ENCODE measurements at places on chromosomes 2 and 18.

GRCh38 chr2:144431998-144432397 lies 87.9 kb downstream of the ZEB2 start:
- no peak for DNase-seq

DNA sequence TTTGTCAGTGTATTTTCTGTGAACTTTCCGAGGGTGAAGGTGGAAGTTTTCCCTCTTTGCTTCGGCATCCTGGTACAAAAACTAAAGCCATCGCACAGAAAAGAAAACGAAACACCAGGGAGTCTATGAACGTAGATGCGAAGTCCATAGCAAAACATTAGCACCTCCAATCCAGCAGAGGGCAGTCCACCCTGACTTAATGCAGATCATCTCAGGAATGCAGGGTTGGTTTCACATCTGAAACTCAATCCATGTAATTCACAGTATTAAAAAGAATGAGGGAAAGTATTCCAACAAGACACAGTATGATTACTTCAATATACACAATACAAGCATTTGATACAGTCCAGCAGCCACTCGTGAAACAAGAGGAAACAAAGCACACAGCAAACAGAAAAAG lies 70.8 kb downstream of the RTP5 start:
- DNase-seq, result no peak

DNA sequence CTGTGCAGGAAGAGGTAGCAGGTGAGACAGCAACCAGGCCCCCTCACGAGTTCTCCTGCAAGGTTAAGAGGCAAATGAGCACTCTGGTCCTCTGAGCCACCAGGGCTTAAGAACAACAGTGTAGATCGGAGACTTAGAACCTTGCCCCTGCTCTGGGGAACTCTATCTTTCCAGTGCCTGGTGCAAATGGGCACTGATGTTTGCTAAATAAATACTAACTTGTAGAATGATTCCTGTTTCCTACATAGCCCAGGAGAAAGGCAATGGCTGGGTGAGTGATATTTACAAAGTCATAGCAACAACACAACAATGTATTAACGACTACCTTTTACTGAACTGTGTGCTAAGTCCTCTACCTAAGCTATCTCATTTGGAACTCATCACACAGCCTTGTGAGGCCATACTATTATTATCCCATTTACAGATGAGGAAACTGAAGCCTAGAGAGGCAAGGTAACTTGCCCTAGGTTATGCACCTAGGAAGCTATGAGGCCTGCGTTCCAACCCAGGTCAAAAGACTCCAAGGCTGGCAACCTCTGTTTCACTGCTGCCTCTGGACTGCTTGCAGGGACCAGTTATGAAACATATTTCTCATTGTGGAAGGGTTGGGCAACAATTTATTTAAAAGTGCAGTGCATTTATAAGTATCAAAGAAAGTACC lies 4.3 kb downstream of the ATP8B1 start:
- DNase-seq, result no peak

GRCh38 chr2:62118160-62118559 lies 77.8 kb upstream of the B3GNT2 start:
- no peak for DNase-seq

DNA sequence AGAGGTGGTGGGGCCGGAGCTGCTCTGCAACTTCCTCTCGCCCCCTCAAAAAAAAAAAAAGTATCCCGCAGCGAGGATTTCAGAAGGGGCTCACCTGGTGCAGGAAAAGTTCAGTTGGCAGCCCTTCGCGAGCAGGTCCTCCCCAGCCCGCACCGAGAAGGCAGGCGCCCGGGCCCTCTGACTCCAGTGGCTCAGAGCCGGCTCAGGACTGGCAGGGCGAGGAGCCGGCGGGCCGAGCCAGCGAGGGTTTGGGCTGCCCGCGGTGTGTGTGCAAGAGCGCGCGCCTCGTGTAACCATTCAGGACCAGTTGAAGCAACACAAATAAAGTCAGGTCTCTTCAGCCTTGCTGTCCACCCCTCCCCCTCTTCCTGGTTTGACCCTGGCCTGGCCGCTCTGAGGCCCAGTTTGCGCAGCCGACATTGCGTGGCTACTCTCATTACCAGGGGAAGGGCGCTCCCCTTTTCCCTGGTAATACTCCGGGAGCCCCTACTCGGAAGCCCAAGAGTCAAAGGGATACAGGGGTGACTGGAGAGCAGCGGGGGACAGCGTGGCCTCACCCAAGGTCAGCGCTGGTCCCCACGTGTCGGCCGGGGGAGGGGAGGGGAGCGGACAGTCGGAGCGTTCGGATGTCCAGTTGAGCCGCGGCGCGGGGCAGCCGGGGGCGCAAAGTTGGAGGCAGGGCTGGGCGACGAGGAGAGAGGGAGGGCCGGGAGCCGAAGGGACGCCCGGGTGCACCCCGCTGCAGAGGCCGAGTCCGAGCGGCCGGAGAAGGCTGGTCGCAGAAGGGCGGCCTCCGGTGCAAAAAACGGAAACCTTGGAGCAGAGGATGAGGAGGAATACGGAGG lies 12.3 kb downstream of the EN1 start:
- no peak for DNase-seq

Data from HuH-7.5 (cell line).